ENCODE measurements at places on chromosomes 3 and 15.

GRCh38 chr3:146884296-146884695, 279.1 kb upstream of the PLSCR5 start:
- DNase-seq: no peak

DNA sequence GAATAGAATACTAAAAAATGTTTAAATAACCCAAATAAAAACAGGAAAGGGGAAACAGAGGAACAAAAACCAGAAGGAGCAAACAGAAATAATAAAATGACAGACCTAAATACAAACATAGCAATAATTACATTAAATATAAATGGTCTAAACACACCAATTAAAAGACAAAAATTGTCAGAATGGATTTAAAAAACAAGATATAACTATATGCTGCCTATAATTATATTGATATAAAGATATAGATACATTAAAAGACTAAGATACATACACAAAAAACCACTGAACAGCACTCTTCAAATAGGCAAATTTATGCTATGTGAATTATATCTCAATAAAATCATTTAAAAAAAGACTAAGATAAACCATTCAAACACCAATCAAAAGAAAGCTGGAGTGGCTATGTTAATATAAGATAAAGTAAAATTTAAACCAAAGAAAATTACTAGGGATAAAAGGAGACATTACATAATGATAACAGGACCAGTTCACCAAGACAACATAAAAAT, 168.9 kb downstream of the SMAD6 start:
- no peak for DNase-seq

- no peak for DNase-seq
These were observed 15.3 kb upstream of the SMAD3 start for GRCh38 chr15:67050062-67050461.

- DNase-seq: no peak
These were observed 156.0 kb downstream of the RPLP1 start for GRCh38 chr15:69608661-69609060.

DNA sequence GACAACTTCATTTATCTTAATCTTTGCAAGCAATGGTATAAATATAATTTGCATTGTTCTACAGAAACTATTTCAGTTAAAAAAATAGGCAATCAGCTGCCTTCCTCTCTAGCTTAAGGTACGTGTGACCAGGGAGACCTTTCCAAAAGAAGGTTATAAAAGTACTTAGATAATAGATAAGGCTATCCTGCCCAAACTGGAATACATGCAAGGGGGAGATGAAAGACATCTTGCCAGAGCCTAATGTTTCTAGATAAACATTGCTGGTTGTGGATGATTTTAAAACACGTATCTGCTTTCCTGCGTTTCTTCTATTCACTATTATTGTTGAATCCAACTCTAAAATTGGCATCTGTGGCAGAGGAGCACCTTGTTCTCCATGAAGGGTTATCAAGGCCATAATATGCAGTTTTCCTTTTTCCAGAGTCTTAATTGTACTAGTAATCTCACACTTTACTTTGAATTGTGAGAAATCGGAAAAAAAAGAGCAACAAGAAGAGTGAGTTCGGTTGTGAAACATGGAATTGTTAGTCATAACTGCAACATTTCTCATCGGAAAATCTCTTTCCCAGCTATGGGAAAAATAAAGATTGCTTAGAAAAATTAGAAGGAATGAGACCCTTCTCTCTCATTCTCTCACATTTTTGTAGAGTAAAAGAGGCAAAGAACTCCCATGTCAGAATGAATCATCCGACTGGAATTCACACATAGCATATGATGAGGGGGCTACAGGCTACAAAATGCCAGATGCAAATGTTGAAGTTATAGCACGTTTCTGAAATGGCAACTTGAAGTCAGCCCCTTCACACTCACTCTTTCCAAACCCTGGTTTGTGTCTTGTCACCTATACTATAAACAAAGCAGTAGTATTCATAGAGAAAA, 936.1 kb upstream of the NR2F2 start:
- DNase-seq: no peak

GRCh38 chr3:15815696-15816095, 17.9 kb upstream of the ANKRD28 start:
- DNase-seq: no peak

- no peak for DNase-seq
These were observed 573 bp downstream of the MME start for GRCh38 chr3:155080692-155081091.

GRCh38 chr15:91572110-91572509, 281.4 kb upstream of the SLCO3A1 start:
- DNase-seq: no peak

- no peak for DNase-seq
These were observed 43.4 kb downstream of the FAM174B start for GRCh38 chr15:92611995-92612745.

DNA sequence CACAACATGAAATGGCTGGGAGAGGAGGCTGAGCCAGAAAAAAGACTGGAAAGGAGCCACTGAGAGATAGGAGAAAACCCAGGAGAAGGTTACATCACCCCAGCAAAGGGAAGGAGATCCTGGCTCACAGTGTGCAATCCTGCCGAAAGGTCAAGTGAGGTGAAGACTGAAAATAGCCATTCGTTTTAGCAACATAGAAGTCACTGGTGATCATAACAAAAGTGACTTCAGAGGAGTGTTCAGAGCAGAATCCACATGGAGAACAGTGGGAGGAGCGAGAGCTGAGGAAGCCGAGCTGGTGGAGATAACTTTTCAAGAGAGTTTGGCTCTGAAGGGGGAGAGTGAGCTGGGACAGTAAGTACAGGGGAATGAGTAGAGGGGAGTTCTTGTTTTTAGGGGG, 5.4 kb upstream of the HEG1 start:
- DNase-seq: no peak

Measured in T follicular helper cell (primary cell).